ENCODE measurements at places on chromosomes 5 and 9.

- no peak for DNase-seq
Observed at GRCh38 chr9:31255211-31255610, 1129.2 kb upstream of the ACO1 start.

GRCh38 chr5:151637676-151638075 lies 46.5 kb upstream of the FAT2 start:
- no peak for DNase-seq

DNA sequence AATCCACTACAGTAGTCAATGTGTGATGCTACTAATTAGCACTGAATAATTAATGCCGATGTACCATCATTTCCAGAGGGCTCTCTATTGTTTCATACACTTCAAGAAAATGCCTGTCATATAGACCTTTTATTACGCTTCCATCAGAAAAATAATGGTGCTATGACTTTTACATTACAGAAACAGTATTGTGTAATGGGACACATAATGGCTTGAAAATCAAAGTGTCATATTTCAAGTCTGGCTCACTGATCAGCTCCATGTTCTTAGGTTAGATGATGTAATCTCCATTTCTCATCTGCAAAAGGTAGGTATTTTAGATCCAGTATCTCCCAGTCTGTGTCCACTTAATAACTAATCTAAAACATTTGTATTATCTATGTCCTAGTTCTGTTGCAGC lies 990.6 kb upstream of the TYRP1 start:
- DNase-seq: no peak

DNA sequence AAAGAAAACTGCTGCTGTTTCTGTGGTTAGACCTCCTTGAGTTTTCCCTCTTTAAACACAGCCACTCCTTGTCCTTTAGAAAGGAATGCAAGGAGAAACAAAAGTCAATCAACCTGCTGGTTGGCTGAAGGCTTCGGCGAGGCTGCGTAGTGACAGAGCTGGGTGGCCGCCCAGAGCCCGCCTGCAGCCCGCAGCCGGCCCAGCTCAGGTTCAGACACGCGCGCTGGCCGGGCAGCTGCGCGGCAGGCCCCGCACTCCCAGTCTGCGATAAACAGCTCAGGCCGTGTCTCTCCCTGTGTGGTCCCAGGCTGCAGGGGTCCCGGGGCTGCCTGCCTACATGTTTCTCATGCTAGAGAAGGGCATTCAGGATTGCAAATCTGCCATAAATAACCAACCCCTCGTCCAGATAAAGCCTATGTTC lies 115.4 kb downstream of the HSD17B3 start:
- no peak for DNase-seq

- DNase-seq: no peak
Observed at GRCh38 chr9:11158063-11158462, 545.3 kb upstream of the PTPRD start.

- peak; percentile 1 for DNase-seq
Observed at GRCh38 chr5:147822686-147823491, 8.6 kb downstream of the SPINK1 start.

GRCh38 chr9:115006660-115007059 lies 76.3 kb upstream of the TNFSF8 start:
- DNase-seq: no peak

GRCh38 chr5:134466241-134467069 lies 54.8 kb upstream of the CDKN2AIPNL start:
- peak; percentile 6 for DNase-seq

Measured in stimulated activated CD4-positive, alpha-beta T cell treated with anti-CD3 and anti-CD28 coated beads, Interleukin-1b, Interleukin-23, amount 100 ng/mL, for 1 hour (primary cell).